HuH-7.5 (cell line): ENCODE measurements at places on chromosomes 13 and 19.
A peak's percentile ranks its signal among the peaks of the same experiment; 100 is the strongest.

- DNase-seq, result no peak
Observed at GRCh38 chr13:98254513-98254912, 77.4 kb upstream of the RNF113B start.

- DNase-seq, result no peak
Observed at GRCh38 chr19:40264314-40265054, 20.7 kb downstream of the AKT2 start.

DNA sequence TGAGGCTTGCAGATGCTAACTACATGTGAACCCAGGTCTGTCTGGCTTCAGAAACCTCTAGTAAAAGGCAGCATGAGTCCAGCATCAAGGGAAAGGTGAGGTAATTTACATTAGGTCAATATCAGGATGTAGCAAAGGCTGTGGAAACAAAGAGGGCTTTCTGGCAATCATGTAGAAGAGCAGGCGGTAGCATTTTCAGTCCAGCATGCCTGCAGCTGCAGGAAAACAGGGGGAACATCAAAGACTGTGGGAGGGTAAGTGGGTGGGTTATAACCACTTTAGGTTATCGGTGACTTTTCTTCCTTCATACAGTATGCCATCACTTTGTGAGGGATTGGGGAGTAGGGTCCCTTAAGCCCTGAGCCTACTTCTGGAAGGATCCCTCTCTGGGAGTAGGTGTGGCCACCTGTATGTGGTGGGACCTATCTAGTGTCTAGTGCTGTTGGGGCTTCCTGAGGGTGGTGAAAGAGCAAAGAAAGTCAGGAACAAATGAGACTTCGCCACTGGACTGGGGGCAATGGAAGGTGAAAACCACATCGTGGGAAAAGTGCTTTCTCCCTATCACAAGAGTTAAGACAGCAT, 10.8 kb downstream of the SUGP2 start:
- DNase-seq, result no peak

- peak; percentile 82 for DNase-seq
Observed at GRCh38 chr19:1624458-1624857, 19.2 kb upstream of the UQCR11 start.

DNA sequence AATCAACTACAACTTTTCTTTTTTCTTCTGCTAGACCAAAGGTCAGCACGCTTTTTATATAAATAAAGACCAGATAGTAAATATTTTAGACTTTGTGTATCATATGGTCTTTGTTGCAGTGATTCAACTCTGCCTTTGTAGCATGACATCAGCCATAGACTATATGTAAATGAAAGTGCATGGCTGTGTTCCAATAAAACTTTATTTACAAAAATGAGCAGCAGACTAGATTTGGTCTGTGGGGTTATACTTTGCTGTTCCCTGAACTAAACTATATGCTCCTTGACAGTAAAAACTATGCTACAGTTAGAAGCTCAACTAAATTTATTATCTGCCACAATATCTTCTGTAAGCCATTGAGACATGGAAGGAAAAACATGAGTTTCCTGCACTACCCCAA, 100.0 kb downstream of the RNASEH2B start:
- DNase-seq, result no peak

- DNase-seq, result no peak
Observed at GRCh38 chr13:46620471-46620870, 67.5 kb downstream of the LRCH1 start.

DNA sequence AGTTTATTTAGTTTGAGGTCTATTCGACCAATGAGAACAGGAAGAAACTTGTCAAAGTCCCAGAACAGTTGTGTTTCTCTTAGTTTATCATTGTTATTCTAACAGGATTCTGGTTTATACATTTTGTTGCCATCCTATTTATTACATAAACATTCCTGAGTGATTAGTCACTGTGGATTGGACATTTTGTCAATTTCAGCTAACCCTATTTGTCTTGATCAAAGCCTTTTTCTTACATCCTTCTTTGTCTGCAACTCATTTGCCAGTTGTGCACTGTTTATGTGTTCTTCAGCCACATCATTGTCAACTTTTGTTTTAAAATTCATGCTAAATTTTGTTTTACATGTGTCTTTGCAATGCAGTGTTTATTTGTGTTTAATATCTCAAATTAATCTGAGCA, 886.0 kb upstream of the SLC10A2 start:
- DNase-seq, result no peak

DNA sequence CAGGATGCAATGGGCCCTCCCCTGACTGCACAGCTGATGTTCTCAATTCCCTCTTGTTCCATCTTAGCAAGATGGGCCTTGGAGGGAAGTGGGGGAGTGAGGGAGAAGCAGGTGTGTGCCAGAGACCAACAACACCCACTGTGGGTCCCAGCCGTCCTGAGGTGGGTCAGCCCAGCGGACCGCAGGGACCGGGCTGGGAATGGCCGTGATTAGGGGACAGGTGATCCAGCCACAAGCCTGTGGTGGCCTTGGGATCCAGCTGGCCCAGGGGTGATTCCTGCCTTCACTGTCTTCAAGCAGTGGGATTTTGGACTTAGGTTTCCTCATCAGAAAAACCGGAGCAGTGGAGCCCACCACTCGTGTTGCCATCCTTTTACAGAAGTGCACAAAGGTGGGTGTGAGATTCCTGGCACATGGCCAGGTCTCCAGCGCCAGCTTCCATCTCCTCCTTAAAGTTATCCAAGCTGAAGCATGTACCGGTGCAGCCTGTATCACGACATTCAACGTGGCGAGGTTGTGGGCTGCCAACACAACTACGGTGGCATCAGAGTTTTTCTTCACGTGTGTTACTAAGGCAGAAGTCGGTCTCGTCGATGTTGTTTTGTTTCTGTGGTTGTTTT, 9.0 kb upstream of the ATP11A start:
- no peak for DNase-seq

GRCh38 chr19:45271735-45272108, 20.7 kb downstream of the MARK4 start:
- DNase-seq, result no peak

DNA sequence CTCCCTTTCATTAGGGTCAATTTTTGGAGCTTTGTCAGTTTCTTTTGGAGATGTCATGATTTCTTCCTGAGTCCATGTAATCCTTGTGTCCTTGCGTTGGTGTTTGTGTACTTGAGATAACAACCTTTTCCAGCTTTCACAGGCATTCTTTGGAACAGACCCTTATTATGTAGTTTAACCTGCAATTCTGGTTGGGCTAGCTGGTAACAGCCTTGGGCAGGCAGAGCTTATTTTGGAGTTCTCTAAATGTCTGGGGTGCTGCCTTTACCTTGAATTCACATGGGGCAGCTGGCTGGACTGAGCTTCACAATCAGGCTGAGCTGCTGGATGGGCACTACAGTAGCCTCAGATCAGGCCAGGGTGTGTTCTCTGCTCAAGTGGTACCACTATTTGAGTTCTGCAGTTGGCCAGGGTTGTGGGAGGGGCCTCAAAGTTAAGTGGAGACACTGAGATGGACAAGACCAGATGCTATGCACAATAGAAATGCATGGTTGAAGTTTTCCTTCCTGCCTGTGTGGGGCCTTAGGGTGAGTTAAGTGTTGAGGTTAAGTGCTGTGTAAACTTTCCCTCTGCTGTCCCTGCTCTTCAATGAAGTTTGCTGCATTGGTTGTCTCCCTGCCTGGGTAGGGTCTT, 277.3 kb downstream of the ATP8A2 start:
- DNase-seq, result no peak

GRCh38 chr19:41944336-41944735, 14.8 kb downstream of the RABAC1 start:
- no peak for DNase-seq

- DNase-seq, result peak; percentile 96
Observed at GRCh38 chr19:13012690-13013608, 17.7 kb downstream of the NFIX start.

GRCh38 chr19:18232540-18233223, 6.4 kb upstream of the PDE4C start:
- peak; percentile 80 for DNase-seq

- DNase-seq, result no peak
Observed at GRCh38 chr19:42028304-42029216, 34.5 kb upstream of the ATP1A3 start.

DNA sequence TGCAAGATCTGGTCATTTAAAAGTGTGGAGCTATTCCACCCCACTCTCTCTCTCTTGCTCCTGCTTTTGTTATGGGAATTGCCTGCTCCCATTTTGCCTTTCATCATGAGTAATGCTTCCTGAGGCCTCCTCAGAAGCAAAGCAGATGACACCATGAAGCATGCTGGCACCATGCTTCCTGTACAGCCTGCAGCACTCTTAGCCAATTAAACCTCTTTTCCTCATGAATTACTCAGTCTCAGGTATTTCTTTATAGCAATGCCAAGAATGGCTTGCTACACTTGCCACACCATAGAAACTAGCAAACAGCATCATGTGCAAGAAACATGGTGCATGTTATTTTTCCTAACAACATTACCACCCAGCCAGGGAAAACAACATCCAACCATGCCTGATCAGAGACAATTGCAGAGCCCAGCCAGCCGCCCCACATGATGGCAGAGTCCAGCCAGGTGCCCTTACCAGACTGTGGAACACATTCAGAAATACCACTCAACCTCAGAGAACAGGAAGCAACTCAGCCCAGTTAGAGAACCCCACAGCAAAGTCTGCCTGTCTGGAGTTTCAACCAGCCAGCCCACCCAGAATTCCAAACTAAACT, 36.9 kb downstream of the SYDE1 start:
- no peak for DNase-seq

DNA sequence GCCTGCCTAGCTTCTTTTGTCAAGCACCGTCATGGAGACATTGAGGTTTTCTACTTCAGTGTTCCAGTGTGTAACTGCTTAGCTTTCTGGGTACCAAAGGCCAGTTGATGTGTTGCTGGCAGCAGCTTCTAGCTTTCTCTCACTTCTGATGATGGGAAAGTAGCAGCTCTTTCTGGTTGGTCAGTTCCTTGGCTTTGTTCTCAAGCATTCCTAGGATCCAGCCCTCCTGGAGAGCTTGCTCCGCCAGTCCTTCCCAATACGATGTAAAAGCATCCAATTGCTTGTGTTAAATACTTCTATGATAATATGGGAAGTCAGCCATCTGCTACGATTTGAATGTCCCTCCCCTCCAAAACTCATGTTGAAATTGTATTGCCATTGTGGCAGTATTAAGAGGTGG, 182.8 kb downstream of the UGGT2 start:
- no peak for DNase-seq
